ENCODE measurements at places on chromosomes 7 and 10. TPM values are rescaled to one million over a fixed set of nuclear protein-coding genes. Genes with fewer than 3 reads are reported as not detected.

DNA sequence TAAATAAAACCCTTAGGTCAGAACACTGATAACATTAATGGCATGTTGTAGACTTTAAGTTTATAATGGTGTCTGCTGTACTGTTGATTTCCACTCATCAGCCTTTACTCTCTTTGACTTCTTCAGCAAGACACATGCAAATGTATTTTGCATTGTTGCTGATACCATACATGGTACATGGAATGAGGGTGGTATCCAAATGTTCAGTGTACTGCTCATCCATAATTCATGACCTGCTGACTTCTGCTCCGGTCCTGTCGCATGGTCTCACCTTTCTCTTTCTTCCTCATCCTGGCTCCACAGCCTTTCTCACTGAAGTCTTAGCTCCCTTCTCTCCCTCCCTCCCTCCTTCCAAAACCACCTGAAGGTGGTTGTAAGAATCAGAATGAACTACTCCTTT, 4.7 kb upstream of the CUBN start:
- DNase-seq = no peak
- no peak overlapping the region for H3K4me3 ChIP-seq
- H3K27me3 ChIP-seq = no peaks in the 10 kb centered on the region
- H3K27ac ChIP-seq = no peak overlapping the region
- no peaks in the 10 kb centered on the region for H3K36me3 ChIP-seq

DNA sequence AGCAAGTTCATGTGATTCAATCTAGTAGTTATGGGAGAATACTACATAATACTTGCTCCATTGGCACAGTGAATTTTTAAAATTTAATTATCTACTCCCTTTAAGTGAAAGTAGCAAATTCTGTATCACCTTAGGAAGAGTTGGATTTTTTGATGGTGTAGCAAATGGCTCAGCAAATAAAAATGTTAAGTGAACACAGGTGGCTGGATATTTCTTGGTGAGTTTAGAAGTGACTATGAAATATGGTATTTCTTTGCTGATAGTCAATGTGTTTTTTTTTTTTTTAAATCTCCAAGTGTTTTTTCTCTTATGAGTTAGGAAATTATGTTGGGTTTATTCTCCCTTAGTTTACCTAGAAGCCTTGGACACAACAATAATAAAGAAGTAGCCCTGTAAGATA, 67.8 kb downstream of the CREM start:
- H3K27me3 ChIP-seq = no peaks in the 10 kb centered on the region
- DNase-seq = no peak
- no peak overlapping the region for H3K4me3 ChIP-seq
- H3K36me3 ChIP-seq = no peaks in the 10 kb centered on the region
- H3K27ac ChIP-seq = peak overlapping the region; percentile 95

GRCh38 chr7:17147409-17147808, 151.0 kb upstream of the AHR start:
- no peak overlapping the region for H3K27ac ChIP-seq
- no peak for DNase-seq
- H3K4me3 ChIP-seq = no peak overlapping the region

- H3K27ac ChIP-seq = peak overlapping the region; percentile 87
- peaks cover 15% of the 10 kb centered on the region for H3K36me3 ChIP-seq
- peak; percentile 34 for DNase-seq
- H3K4me1 ChIP-seq = peaks cover 27% of the 10 kb centered on the region
- H3K4me3 ChIP-seq = no peak overlapping the region
Measured at GRCh38 chr7:1124816-1125602, 35.0 kb downstream of the ZFAND2A start.

GRCh38 chr10:102872163-102872562, 2.9 kb downstream of the AS3MT start:
- peaks cover 8% of the 10 kb centered on the region for H3K36me3 ChIP-seq
- peaks cover 4% of the 10 kb centered on the region for H3K27me3 ChIP-seq
- DNase-seq = no peak
- no peak overlapping the region for H3K4me3 ChIP-seq
- no peak overlapping the region for H3K27ac ChIP-seq

GRCh38 chr10:22541900-22542299, 172.5 kb downstream of the PIP4K2A start:
- peaks cover 83% of the 10 kb centered on the region for H3K36me3 ChIP-seq
- no peaks in the 10 kb centered on the region for H3K27me3 ChIP-seq
- DNase-seq = no peak
- no peak overlapping the region for H3K4me3 ChIP-seq

- DNase-seq = no peak
- H3K36me3 ChIP-seq = no peaks in the 10 kb centered on the region
- no peaks in the 10 kb centered on the region for H3K27me3 ChIP-seq
- H3K4me1 ChIP-seq = no peaks in the 10 kb centered on the region
- H3K4me3 ChIP-seq = no peak overlapping the region
Measured at GRCh38 chr7:80044796-80045195, 89.8 kb upstream of the GNAI1 start.

DNA sequence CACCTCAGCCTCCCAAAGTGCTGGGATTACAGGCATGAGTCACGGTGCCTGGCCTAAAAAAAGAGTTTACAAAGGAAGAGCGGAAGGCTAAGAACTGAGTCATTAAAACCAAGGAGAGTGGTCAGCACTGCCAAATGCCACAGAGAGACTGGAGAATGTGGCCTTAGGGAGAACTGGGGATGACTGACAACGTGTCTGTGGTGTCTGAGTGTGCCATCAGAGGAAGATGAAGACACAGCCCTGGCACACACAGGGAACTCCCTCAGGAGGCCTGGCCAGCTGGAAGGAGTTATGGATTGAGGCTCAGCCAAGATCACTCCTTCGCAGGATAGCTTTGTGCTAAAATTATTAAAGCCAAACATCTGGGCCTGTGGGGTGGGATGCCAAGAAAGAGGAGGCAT, 3.9 kb upstream of the INA start:
- peaks cover 20% of the 10 kb centered on the region for H3K27me3 ChIP-seq
- H3K27ac ChIP-seq = no peak overlapping the region

TMEM213 gene
- 0.08 TPM for polyA plus RNA-seq

GRID2IP gene
- polyA plus RNA-seq = 0.23 TPM

SMURF1 gene
- 14.8 TPM for polyA plus RNA-seq

LYZL2 gene
- not detected for polyA plus RNA-seq

EBLN1 gene
- polyA plus RNA-seq = not detected

FAM180A gene
- polyA plus RNA-seq = 0.75 TPM

DMTF1 gene
- polyA plus RNA-seq = 10.5 TPM

UCN3 gene
- 0.13 TPM for polyA plus RNA-seq

Measured in stomach (tissue), 19 donors.